ENCODE measurements at places on chromosomes 3 and 15. TPM values are rescaled to one million over a fixed set of nuclear protein-coding genes. Genes with fewer than 3 reads are reported as not detected.

The ROPN1 gene
- total RNA-seq, result not detected

- no peak for DNase-seq
Observed at GRCh38 chr3:134991003-134991402, 195.9 kb downstream of the EPHB1 start.

- DNase-seq, result peak; percentile 68
Observed at GRCh38 chr3:132535575-132536441, 61.3 kb upstream of the ACKR4 start.

GRCh38 chr15:30904812-30905211 lies 1.1 kb downstream of the FAN1 start:
- DNase-seq, result no peak

GRCh38 chr3:47895241-47895640 lies 92.3 kb downstream of the DHX30 start:
- DNase-seq, result no peak

DNA sequence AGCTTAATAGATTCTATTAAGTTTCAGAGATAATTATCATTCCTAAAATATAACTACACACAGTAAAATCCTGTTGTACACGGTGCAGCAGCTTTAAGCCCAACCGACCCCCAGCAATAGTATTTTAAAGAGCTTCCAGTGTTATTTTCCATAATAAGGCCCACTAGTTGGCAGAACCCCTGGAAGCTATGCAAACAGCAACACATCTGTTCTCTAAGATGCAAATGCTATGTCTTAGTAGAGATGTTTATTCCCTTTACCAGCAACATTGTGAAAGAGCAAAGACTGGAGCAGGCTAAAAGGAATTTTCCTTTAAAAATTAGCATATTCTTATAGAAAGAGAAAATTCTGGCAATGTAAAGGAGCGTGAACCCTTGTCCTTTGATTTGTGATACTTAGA lies 819.7 kb upstream of the ALCAM start:
- no peak for DNase-seq

GRCh38 chr15:90231028-90232017 lies 2.4 kb downstream of the CIB1 start:
- no peak for DNase-seq

GRCh38 chr15:99143655-99144610 lies 39.1 kb downstream of the SYNM start:
- no peak for DNase-seq

- DNase-seq, result peak; percentile 31
Observed at GRCh38 chr3:4351164-4351855, 48.1 kb downstream of the SETMAR start.

DNA sequence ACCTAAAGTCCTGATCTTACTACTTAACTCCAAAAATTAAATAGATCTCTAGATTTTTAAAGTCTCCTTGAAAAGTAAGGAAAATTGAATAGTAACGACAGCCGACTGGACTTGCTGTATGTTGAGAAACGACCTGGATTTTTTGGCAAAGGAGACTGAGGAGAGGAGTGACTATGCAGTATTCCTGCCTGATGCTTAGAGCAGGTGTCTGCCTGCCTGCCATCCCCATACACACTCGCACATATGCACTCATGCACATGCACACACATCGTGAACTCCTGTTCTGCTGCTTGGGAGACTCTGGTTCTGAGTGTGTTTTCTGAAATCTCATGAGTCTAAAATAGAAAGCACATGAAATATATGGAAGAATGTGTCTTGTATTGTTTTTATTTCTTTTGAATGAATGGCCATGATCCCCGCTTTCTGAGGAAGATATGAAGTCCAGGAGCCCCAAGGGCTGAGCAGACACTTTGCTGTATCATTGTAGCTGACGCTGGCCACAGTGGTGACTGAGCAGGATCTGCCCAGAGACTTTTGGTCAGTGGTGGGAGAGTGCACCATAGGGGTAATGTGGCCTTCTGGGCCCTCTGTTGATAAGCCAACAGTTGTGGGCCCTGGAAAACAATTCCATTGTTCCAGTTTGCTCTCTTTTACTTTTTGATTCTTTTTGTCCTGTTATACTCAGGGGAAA lies 16.4 kb downstream of the GYG1 start:
- no peak for DNase-seq

- no peak for DNase-seq
Observed at GRCh38 chr3:146781059-146781458, 175.9 kb upstream of the PLSCR5 start.
